ENCODE measurements at places on chromosomes 11 and 22.
A peak's percentile ranks its signal among the peaks of the same experiment; 100 is the strongest.

DNA sequence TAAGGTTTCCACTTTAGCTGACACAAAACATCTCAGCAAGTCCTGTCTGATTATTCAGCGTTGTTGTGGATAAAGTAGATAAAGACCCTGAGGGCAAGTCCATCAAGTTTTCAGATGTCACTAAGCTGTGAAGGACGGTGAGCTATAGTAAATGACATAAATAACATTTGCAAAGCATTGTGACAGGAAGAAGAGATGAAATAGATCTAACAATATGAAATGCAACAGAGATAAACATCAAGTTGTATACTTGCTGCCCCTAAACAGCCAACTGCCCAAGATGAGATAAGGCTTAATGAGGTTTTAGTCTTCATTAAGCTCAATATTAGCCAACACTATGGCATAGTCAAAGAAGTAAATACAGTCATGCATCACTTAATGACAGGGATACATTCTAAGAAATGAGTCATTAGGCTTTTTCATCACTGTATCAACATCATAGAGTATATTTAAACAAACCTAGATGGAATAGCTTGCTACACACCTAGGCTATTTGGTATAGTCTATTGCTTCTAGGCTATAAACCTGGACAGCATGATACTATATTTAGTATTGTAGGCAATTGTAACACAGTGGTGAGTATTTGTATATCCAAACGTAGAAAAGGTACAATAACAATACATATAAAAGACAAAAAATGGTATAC lies 625.1 kb upstream of the ANO5 start:
- DNase-seq: no peak
- no peak overlapping the region for H3K27ac ChIP-seq
- H3K36me3 ChIP-seq: no peaks in the 10 kb centered on the region
- H3K27me3 ChIP-seq: no peaks in the 10 kb centered on the region

- no peak overlapping the region for H3K4me3 ChIP-seq
- peaks cover 4% of the 10 kb centered on the region for H3K4me1 ChIP-seq
- no peak for DNase-seq
- H3K36me3 ChIP-seq: no peaks in the 10 kb centered on the region
- H3K27ac ChIP-seq: no peak overlapping the region
Measured at GRCh38 chr11:113163291-113164030, 150.9 kb upstream of the TTC12 start.

- no peak overlapping the region for H3K4me3 ChIP-seq
- no peak overlapping the region for H3K27ac ChIP-seq
- H3K36me3 ChIP-seq: no peaks in the 10 kb centered on the region
- peaks cover 1% of the 10 kb centered on the region for H3K4me1 ChIP-seq
- no peak for DNase-seq
Measured at GRCh38 chr11:24598641-24599040, 101.8 kb downstream of the LUZP2 start.

GRCh38 chr22:32674925-32675825 lies 126.3 kb upstream of the TIMP3 start:
- H3K4me3 ChIP-seq: no peak overlapping the region
- H3K27ac ChIP-seq: no peak overlapping the region
- DNase-seq: no peak
- no peaks in the 10 kb centered on the region for H3K4me1 ChIP-seq
- no peaks in the 10 kb centered on the region for H3K27me3 ChIP-seq

DNA sequence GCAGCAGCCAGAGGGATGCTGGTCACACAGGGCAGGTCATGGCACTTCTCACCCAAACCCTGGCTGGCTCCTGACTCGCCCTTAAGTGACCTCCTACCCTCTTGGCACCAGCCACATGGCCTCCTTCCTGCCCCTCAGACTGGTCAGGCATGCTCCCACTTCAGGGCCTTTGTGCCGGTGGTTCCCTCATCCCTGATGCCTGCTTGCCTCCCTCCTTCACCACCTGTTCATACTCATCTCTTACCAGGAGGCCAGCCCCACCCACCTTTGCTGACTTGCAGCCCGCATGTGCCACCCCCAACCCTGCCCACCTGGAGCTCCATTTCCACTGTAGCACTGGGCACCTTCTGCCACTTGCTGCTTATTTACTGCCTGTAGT lies 20.1 kb downstream of the GNAZ start:
- H3K36me3 ChIP-seq: no peaks in the 10 kb centered on the region
- no peak overlapping the region for H3K27ac ChIP-seq
- no peak overlapping the region for H3K4me3 ChIP-seq
- no peak for DNase-seq

- no peaks in the 10 kb centered on the region for H3K4me1 ChIP-seq
- no peak overlapping the region for H3K4me3 ChIP-seq
- no peak for DNase-seq
- no peak overlapping the region for H3K27ac ChIP-seq
- H3K36me3 ChIP-seq: peaks cover 20% of the 10 kb centered on the region
Measured at GRCh38 chr11:70210530-70210929, 7.4 kb downstream of the FADD start.

GRCh38 chr11:102280245-102280833 lies 36.9 kb upstream of the BIRC3 start:
- H3K27ac ChIP-seq: no peak overlapping the region
- no peaks in the 10 kb centered on the region for H3K27me3 ChIP-seq
- peaks cover 4% of the 10 kb centered on the region for H3K4me1 ChIP-seq
- H3K4me3 ChIP-seq: no peak overlapping the region
- H3K36me3 ChIP-seq: no peaks in the 10 kb centered on the region
- no peak for DNase-seq

DNA sequence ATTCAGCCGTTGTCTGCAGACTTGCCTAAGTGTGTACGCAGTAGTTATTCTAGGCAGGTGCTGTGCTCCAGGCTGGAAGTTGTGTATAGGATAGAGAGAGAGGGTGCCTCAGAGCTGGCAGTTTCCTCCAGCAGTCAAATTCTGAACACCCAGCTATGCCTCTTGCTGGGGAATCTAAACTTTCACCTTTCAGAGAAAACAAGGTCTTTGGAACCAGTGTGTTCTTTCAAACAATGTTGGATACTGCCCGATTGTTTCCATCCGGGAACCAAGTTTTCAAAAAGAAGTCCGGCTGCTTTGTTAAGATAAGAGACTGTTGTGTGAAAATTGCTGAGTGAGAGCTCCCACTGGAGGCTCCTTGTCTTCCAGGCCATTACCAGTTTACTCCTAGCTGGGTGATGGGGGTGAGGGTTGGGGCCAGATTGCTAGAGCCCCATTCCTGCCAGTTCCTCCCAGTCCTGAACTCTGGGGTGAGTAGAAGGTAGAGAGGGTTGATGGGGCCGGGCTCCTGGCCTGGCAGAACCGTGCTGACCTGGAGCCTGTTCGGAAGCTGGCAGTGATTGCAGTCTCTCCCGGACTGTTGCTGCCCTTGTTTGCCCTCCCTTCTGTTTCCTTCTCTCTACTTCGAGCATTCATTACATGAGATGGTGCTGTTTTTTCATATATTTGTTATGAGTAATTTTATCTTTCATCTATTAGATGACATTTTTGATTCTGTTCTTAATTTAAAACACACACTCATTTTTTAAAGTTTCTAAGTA lies 150.2 kb downstream of the TEAD1 start:
- H3K27ac ChIP-seq: peak overlapping the region; percentile 5
- no peaks in the 10 kb centered on the region for H3K36me3 ChIP-seq
- no peak overlapping the region for H3K4me3 ChIP-seq
- peaks cover 24% of the 10 kb centered on the region for H3K4me1 ChIP-seq

DNA sequence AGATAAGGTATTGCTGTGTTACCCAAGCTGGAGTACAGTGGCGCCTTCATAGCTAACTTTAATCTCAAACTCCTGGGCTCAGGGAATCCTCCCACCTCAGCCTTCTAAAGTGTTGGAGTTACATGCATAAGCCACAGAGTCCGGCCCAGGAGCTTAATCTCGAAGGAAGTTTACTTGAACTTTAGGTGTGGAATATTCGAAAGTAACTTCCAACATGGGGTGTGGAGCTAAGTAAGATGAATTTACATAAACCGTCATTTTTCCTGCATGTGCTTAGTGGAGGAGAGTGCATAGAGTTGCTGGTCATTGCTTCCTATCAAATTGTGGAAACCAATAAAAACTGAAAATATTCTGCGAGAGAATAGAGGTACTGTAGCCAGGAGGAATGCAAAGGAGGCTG lies 1.5 kb downstream of the ATG13 start:
- no peak overlapping the region for H3K4me3 ChIP-seq
- DNase-seq: no peak
- peaks cover 29% of the 10 kb centered on the region for H3K36me3 ChIP-seq
- H3K27me3 ChIP-seq: no peaks in the 10 kb centered on the region
- peaks cover 2% of the 10 kb centered on the region for H3K4me1 ChIP-seq

DNA sequence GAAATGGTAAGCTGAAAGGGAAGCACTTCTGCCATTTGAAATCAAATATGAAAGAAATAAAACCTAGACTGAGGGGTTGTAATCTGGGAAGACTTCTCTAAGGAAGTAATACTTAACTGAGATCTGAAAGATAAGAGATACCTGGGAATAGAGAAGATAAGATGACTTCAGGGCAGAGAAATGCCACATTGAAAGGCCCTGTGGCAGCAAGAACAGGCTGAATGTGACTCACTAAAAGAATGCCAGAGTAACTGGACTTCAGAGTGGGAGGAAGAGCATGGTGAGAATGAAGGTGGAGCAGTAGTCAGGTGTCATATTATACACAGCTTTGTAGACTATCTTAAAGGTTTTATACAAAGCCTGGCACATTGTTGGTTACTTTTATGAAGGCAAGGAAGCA lies 17.6 kb downstream of the CALCA start:
- H3K4me3 ChIP-seq: no peak overlapping the region
- H3K27me3 ChIP-seq: no peaks in the 10 kb centered on the region
- no peaks in the 10 kb centered on the region for H3K4me1 ChIP-seq
- no peaks in the 10 kb centered on the region for H3K36me3 ChIP-seq
- no peak for DNase-seq

GRCh38 chr22:23037429-23038333 lies 32.6 kb upstream of the GNAZ start:
- no peak overlapping the region for H3K27ac ChIP-seq
- no peak overlapping the region for H3K4me3 ChIP-seq
- H3K36me3 ChIP-seq: no peaks in the 10 kb centered on the region
- peaks cover 2% of the 10 kb centered on the region for H3K4me1 ChIP-seq
- no peak for DNase-seq

- no peak overlapping the region for H3K27ac ChIP-seq
- H3K27me3 ChIP-seq: no peaks in the 10 kb centered on the region
- H3K4me3 ChIP-seq: no peak overlapping the region
- DNase-seq: no peak
Measured at GRCh38 chr22:49460592-49461281, 366.9 kb downstream of the BRD1 start.

- H3K4me3 ChIP-seq: no peak overlapping the region
- H3K4me1 ChIP-seq: peaks cover 33% of the 10 kb centered on the region
- H3K36me3 ChIP-seq: no peaks in the 10 kb centered on the region
- peaks cover 8% of the 10 kb centered on the region for H3K27me3 ChIP-seq
- H3K27ac ChIP-seq: peak overlapping the region; percentile 87
- DNase-seq: no peak
Measured at GRCh38 chr11:2189938-2190656, 18.5 kb upstream of the TH start.

- no peak for DNase-seq
- no peaks in the 10 kb centered on the region for H3K27me3 ChIP-seq
- no peaks in the 10 kb centered on the region for H3K36me3 ChIP-seq
- H3K4me1 ChIP-seq: peaks cover 7% of the 10 kb centered on the region
- H3K4me3 ChIP-seq: no peak overlapping the region
Measured at GRCh38 chr11:61704838-61705237, 24.6 kb downstream of the DAGLA start.

GRCh38 chr11:126924376-126925040 lies 76.1 kb downstream of the KIRREL3 start:
- H3K4me3 ChIP-seq: no peak overlapping the region
- no peak for DNase-seq
- H3K36me3 ChIP-seq: no peaks in the 10 kb centered on the region
- no peaks in the 10 kb centered on the region for H3K27me3 ChIP-seq

- peaks cover 12% of the 10 kb centered on the region for H3K36me3 ChIP-seq
- no peak for DNase-seq
- H3K27me3 ChIP-seq: no peaks in the 10 kb centered on the region
- H3K4me3 ChIP-seq: no peak overlapping the region
- no peak overlapping the region for H3K27ac ChIP-seq
- peaks cover 6% of the 10 kb centered on the region for H3K4me1 ChIP-seq
Measured at GRCh38 chr22:46674906-46675305, 54.7 kb downstream of the GRAMD4 start.

DNA sequence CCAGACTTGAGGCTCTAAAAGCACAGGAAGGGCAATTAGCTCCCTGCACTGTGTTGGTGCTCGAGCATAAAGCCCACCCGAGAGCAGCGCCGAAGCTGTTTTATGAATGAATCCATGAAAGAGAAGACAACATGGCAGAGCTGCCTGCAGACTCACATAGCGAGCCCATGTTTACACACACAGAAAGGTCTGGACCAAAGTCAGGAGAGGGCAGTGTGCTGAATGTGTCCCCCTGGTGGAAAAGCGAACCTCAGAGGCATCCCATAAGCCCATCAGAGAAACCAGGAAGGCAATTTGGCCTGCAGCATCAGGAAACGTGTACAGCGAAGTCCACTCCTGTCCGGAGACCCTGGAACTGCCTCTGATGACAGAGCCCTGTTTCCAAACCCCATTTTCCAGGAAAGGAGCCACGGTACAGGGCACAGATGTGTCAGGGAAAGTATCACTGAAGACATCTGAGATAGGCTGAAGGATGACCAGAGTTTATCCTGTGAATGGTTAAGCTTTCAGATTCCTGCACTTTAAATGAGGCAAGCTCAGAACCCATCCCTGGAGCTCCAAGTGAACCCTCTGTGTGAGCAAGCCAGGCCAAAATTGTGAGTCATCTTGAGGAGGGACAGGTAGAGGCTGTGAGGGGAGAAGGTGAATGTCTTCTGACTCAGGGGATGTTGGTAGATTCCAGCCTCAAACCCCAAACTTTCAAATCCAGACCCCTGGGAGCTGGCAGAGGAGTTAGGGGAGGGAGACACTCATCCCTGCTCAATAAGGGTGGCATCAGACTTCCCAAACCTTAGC lies 36.9 kb downstream of the CHRDL2 start:
- no peak overlapping the region for H3K4me3 ChIP-seq
- no peaks in the 10 kb centered on the region for H3K36me3 ChIP-seq
- no peak overlapping the region for H3K27ac ChIP-seq
- H3K4me1 ChIP-seq: peaks cover 8% of the 10 kb centered on the region

DNA sequence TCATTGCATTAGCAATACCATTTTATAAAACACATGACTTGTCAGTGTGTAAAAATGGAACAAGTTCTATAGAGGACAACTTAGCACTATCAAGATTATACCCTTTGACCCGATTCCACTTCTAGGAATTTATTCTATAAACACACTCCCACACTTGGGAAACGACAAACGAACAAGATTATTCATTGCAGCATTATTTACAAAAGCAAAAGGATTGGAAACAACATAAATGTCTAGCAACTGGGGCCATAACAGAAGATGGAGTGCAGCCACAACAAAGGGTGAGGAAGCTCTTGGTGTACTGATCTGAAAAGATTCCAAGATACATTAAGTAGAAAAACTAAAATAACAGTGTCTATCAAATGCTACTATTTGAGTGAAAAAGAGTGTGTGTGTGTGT lies 2.3 kb upstream of the IRAG1 start:
- H3K36me3 ChIP-seq: no peaks in the 10 kb centered on the region
- H3K4me3 ChIP-seq: no peak overlapping the region
- DNase-seq: no peak

- H3K27me3 ChIP-seq: no peaks in the 10 kb centered on the region
- no peak for DNase-seq
- no peak overlapping the region for H3K27ac ChIP-seq
- H3K4me3 ChIP-seq: no peak overlapping the region
- no peaks in the 10 kb centered on the region for H3K36me3 ChIP-seq
Measured at GRCh38 chr22:42280836-42281235, 10.4 kb upstream of the TCF20 start.

- no peak overlapping the region for H3K4me3 ChIP-seq
- no peak overlapping the region for H3K27ac ChIP-seq
- H3K4me1 ChIP-seq: no peaks in the 10 kb centered on the region
- no peak for DNase-seq
Measured at GRCh38 chr11:12127206-12127898, 17.0 kb downstream of the MICAL2 start.
